ENCODE measurements at places on chromosomes 13 and 19.

DNA sequence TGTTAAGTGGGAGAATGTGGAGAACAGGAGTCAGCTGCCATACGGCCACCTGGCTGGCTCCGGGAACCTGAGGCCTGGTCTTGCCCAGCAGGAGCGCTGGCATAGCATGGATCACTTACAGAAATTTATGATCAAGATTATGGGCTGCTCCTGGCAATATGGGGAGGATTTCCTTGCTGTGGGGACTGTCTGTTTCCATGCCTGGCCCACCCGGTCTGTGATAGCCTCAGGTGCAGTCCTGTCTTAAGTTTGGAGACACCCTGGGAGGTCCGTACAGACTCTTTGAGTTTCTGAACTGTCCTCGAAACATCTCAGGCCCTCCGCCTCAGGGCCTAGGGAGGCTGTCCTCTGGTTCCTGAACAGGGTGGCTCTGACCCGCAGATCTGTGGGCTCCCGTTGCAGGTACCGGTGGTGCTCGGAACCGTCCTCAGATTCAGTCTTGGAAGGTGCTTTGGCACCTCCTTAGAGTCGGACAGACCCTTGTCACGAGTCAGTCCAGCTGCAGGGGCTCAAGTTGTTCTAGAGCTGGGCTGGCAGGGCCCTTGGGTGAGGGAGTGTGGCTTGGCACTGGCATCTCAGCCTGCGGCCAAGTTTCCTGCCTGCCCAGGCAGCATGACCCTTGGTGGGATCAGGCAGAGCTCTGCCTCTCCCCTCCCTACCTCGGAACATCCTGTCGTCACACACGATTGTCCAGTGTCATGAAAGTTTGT lies 4.9 kb downstream of the TFDP1 start:
- no peak for DNase-seq

DNA sequence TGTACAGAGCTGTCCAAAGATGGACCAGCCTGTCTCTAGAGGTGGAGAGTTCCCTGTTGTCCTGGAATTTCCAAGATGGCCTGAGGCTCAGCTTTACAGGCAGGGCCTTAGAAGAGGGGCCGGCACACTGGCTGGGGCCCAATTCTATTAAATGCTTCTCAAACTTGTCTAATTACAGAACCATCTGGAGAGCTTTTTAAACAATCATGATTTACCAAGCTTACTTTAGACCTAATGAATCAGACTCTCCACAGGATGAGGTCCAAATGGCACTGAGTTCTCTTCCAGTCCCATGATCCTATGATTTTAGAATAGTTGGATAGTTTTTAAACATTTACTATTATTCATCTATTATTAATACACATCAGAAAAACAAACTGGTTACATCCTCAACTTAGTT lies 123.5 kb downstream of the DNAJC3 start:
- DNase-seq = no peak

DNA sequence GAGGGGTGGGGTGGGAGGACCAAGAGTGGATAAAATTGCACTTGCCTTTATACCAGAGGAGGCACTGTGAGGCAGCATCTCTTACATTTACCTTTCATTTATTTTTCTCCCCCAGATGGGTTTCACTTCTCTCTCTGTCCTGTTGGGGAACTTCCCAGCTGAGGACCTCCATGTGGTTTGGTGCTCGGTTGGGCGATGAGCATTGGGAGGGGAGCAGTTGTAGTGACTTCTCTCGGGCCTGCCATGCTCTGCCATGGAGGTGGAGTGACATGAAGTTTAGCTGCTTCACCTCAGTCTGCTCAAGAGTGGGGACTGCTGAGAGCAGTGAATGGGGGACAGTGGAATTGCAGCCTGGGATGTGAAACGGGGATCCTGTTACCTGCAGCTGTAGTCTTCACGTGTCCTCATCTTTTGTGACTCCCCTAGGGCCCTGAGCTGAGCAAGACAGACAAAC lies 23.1 kb upstream of the CXCL17 start:
- DNase-seq = no peak

GRCh38 chr13:43238341-43239083 lies 215.1 kb downstream of the DNAJC15 start:
- DNase-seq = no peak

- peak; percentile 51 for DNase-seq
Observed at GRCh38 chr13:44230736-44231135, 142.9 kb upstream of the SERP2 start.

DNA sequence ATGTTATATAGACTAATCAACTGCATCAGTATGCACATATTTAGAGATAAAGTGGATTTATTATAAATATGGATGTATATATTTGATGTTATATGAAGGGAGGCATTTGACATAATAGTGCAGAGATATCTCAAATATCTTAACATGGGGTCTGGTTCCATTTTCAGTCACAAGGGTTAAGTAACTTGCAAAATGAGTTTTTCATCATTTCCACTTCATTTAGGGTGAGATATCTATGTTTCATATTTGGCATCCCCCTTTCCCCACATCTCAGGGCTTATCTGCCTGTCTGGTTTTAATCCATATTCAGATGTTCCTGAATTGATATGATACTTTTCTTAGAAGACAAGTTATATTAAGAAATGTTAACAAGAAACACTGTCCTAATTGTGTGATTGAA lies 2141.2 kb downstream of the PCDH9 start:
- no peak for DNase-seq

DNA sequence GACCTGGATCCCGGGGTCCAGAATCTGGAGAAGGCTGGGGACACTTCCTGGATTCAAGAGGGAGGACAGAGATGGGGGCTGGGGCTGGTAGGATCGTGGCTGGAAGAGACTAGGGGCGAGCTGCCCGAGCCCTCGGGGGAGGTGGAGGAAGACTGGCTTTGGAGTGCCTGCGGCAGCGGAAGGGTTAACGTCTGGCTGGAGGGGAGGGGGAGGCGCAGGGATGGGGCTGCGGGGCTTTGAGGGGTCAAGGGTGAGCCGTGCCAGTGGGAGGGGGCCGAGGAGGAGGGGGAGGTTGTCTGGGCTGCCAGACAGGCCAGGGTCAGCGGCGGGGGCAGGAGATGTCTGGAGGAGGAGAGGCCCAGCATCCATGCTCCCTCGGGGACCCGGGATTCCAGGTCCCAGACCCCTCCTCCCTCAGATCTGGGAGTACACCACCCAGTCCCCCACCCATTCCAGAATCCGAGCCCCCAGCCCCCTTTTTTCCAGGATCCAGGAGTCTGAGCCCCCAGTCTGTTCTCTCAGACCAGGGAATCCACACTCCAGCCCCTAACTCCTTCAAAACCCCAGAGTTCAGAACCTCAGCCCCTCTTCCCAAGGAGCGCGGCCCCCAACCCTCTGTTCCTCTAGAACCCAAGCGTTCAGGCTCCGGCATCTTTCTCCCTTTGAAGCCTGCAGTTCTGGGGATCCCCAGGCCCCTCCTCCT lies 3.2 kb upstream of the SPACA6 start:
- DNase-seq = peak; percentile 37

DNA sequence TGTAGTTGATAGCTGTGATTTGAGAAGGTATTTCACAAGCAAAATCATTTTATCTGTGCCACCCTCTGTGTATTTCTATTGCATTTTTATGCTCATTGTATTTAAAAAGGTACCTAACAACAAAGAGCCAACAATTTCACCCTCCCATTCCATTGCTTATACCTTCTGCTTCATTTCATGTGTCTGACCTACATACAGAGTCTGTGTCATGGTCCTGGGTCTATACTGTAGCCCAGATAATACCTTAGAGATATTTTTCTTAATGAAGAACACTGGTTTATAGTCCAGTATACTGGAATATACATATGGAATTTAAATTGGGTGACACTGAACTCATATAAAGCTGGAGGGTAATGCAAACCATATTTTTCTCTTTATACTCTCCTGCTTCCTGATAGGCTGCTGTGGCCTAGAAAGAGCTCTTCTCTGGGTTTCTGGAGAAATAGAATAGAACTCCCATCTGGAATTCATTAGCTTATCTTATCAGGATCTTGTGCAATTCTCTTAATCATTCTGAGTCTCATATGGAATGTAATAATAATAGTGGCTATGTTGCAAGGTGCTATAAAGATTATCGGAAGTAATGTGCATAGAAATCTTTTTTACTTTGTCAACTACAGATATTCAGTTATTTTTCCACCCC lies 31.8 kb upstream of the SPART start:
- DNase-seq = no peak

DNA sequence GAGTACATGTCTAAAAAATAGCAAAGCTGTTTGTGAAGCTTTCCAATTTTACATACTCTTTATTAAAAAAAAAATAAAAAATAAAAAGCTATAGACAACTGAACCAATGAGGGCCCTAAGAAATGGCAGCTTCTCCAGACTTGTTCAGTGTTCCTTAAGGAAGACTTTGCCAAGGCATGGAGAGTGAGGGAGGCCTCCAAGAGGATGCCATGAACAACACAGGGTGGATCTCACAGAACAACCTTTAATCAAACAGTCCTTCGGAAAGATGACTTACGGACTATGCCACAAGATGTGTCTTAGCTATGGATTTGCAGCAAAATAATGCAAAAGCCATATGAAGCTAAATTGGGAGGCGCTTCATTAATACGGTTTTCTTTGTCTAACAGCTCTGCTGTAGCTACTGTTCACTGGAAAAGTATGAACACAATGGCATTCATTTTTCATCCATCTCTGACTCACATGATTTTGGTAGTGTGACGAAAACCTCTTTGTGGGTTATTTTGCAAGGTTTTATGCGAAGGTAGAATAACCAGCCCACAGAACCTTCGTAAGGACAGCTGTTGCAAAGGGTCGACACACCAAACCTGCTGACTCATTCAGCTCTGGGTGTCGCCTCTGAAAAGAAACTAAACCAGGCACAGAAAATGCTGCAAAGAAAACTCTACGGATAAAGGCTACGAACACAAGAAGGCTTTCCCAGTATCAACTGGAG lies 27.7 kb downstream of the EFNB2 start:
- no peak for DNase-seq

GRCh38 chr13:27359199-27359821 lies 65.1 kb upstream of the GTF3A start:
- DNase-seq = peak; percentile 56

DNA sequence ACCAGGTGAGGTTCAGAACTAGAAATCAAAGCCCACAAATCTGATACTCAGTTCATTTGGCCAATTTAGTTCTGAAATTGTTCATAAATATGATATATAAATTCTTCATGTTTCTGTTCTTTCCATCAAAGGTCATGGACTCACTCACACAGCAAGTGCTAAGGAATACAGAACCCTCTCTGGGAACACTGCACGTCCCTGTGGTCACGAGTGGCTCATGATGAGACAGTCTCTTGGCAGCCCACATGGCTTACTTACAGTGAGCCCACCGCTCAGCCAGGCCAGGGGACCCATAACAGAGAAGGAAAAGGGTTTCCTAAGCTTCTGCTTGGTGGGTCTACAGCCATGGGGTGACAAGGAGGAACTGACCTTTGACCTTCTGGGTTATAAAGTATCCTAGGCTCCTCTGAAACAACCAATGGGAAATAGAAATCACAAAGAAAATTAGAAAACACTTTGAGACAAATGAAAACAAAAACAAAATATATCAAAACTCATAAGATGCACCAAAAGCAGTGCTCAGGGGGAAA lies 67.4 kb downstream of the CDADC1 start:
- DNase-seq = no peak

- DNase-seq = no peak
Observed at GRCh38 chr13:111460548-111461444, 140.4 kb downstream of the TEX29 start.

- DNase-seq = no peak
Observed at GRCh38 chr13:98878486-98879126, 99.3 kb downstream of the DOCK9 start.

- no peak for DNase-seq
Observed at GRCh38 chr13:49549289-49549688, 36.1 kb downstream of the RCBTB1 start.

DNA sequence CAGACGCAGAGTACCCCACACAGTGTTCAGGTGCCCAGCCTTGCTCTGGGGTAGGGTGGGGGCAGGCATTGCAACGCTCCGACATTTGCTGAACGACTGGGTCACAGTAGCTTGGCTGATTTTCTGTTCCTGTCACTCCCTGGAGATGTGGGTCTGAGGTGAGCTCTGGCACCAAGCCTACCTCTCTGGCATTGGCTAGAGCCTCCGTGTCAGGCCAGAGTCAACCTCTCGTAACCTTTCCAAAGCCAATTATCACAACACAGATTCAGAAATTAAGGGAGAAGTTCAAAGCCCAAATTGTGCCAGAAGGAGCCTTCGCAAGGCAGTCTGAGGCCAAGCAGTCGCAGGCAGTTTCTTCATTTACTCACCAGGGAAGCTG lies 117.2 kb downstream of the IRS2 start:
- no peak for DNase-seq

DNA sequence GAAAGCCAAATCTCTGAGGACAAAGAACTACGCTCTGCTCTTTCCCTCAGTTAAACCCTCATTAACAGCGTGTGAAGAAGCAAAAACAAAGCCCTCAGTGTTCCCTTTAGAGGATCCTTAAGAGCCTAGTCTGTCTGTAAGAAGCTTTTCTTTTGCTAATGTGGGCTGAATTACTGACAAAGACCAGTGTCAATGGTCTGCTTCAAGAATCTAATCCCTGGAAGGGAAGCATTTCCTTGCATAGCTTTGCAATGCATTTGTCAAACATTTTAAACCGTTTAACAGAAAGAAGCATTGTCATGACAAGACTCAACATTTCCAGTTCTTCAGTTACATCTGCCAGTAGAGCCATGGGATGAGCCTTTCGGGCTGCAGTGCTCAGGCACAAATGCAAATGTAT lies 64.9 kb downstream of the EDNRB start:
- no peak for DNase-seq

DNA sequence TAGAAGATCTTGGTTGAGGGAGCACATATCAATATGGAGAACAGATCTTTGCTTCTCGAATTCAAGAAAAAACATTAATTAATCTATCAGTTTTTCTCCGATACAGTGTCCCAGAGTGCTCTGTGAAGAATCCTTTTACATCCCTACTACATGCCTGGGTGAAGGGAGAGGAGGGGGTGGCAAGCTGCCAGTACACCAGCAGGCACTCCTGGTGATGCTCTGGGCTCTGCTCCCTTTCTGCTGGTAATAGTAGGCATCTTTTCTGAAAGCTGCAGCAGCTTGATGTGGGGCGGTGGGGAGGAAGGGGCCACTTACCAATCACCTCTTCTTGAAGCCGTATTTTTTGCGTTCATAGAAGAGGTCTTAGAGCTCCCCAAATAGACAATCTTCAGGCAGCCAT lies 30.7 kb downstream of the PBX4 start:
- no peak for DNase-seq

Data from endothelial cell of umbilical vein (primary cell).